Type B pancreatic cell (in vitro differentiated cells): ENCODE measurements at places on chromosomes 4 and X.

- H3K36me3 ChIP-seq = no peaks in the 10 kb centered on the region
- peaks cover 15% of the 10 kb centered on the region for H3K27me3 ChIP-seq
- DNase-seq = no peak
- H3K4me1 ChIP-seq = peaks cover 33% of the 10 kb centered on the region
- H3K4me3 ChIP-seq = no peak overlapping the region
These were observed 15.7 kb downstream of the LGI2 start for GRCh38 chr4:25015012-25015411.

GRCh38 chrX:115018040-115018647, 728 bp upstream of the IL13RA2 start:
- no peaks in the 10 kb centered on the region for H3K4me1 ChIP-seq
- H3K36me3 ChIP-seq = no peaks in the 10 kb centered on the region
- no peak overlapping the region for H3K4me3 ChIP-seq

GRCh38 chrX:18351784-18352183, 2.7 kb downstream of the SCML2 start:
- H3K4me1 ChIP-seq = peaks cover 10% of the 10 kb centered on the region
- DNase-seq = no peak
- peaks cover 7% of the 10 kb centered on the region for H3K27me3 ChIP-seq
- no peak overlapping the region for H3K27ac ChIP-seq
- H3K36me3 ChIP-seq = no peaks in the 10 kb centered on the region

- no peaks in the 10 kb centered on the region for H3K4me1 ChIP-seq
- H3K36me3 ChIP-seq = no peaks in the 10 kb centered on the region
- no peak for DNase-seq
- no peak overlapping the region for H3K4me3 ChIP-seq
These were observed 144.2 kb upstream of the WDR1 start for GRCh38 chr4:10260777-10261176.

GRCh38 chr4:111985426-111985825, 159.8 kb upstream of the FAM241A start:
- no peak for DNase-seq
- H3K27me3 ChIP-seq = peaks cover 43% of the 10 kb centered on the region
- H3K27ac ChIP-seq = no peak overlapping the region
- peaks cover 13% of the 10 kb centered on the region for H3K4me1 ChIP-seq
- no peaks in the 10 kb centered on the region for H3K36me3 ChIP-seq
- H3K4me3 ChIP-seq = no peak overlapping the region

DNA sequence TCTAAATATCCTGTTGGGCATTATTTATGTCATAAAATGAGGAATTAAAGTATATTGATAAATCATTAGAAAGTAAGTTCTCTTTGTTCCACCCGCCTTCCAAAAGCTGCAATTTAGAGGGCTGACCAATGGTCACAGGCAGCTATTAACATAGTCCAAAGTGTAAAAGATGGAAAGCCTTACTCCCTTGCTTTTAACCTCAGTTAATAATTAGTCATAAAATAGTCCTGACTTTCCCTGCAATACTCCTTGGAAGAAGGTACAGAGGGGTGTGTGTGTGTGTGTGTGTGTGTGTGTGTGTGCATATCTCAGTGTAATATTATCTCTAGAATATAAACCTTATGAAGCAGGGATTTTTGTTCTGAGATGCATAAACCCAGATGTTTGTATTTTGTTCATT, 275.4 kb downstream of the FAT4 start:
- no peaks in the 10 kb centered on the region for H3K36me3 ChIP-seq
- H3K27ac ChIP-seq = no peak overlapping the region
- no peaks in the 10 kb centered on the region for H3K27me3 ChIP-seq
- peaks cover 7% of the 10 kb centered on the region for H3K4me1 ChIP-seq
- no peak overlapping the region for H3K4me3 ChIP-seq

DNA sequence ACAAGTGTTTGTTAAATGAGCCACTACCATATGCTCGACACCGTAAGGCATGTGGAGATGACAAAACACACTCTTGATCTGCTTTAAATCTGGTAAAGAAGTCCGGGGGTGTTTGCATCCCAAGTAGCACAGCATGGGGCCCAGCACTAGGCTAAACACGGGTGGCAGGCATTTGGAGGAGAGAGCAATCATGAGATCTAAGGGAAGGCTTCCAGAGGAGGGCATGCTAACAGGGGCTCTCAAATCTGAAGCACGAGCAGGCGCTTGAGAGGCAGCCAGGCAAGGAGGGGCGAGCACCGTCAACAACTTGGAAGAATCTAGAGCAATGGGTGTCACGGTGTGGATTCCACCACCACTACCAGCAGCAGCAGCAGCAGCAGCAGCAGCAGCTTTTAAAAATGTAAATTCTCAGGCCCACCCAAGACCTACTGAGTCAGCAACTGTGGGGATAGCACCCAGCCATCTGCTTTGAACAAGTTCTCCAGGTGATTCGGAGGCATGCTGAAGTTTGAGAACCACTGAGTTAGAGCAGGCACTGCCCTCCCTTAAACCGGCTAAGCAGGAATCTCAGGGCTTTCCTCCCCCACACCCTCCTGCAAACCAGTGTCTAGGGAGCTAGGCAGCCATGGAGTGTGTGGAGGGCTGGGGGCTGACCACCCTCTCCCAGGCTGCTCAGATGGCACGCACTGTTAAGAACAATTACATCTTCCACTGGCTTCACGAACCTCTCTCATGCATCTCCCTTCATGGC, 70.2 kb upstream of the MAP3K15 start:
- no peaks in the 10 kb centered on the region for H3K36me3 ChIP-seq
- no peaks in the 10 kb centered on the region for H3K27me3 ChIP-seq
- DNase-seq = no peak
- H3K27ac ChIP-seq = no peak overlapping the region
- H3K4me1 ChIP-seq = no peaks in the 10 kb centered on the region

DNA sequence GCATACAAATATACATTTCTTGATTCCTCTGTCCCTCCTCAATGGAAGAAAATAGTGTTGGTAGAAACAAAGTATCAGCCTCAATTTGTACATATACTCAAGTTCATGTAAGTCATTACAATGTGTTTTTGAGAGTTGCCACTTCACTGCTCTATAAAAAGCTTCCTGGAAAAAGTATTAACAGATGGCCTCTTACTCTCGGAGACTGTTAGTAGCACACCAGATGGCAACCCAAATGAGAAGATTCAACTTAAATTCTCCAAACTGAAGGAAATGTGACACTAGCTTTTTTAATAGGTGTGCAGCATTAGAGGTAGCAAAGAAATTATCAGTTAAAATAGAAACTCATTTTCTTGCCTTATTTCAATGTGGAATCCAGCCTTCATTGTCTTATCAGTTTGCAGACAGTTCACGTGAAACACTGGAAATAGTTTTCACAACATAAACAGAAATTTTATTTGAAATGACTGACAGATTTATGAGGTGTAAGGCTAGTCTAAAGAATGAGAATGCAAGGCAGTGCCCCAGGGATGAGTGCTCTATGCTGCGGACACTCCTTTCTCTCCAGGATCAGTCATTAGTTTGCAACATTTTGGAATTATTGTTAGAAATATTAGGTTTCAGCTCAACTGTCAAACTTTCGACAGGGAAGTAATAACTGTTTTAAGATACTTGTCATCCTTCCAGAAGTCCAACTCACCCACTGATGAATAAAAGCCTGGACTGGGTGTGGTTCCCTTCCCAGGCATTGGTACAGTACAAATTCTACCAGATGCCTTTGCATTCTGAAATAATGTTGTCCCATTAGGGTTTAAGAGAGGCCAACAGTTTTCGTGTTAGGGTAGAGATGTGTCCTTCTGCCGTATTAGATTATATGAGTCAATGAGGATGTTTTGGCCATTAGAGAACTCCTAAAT, 50.9 kb downstream of the IDS start:
- H3K36me3 ChIP-seq = no peaks in the 10 kb centered on the region
- no peaks in the 10 kb centered on the region for H3K27me3 ChIP-seq
- peak overlapping the region; percentile 59 for H3K27ac ChIP-seq
- H3K4me1 ChIP-seq = no peaks in the 10 kb centered on the region
- no peak for DNase-seq

DNA sequence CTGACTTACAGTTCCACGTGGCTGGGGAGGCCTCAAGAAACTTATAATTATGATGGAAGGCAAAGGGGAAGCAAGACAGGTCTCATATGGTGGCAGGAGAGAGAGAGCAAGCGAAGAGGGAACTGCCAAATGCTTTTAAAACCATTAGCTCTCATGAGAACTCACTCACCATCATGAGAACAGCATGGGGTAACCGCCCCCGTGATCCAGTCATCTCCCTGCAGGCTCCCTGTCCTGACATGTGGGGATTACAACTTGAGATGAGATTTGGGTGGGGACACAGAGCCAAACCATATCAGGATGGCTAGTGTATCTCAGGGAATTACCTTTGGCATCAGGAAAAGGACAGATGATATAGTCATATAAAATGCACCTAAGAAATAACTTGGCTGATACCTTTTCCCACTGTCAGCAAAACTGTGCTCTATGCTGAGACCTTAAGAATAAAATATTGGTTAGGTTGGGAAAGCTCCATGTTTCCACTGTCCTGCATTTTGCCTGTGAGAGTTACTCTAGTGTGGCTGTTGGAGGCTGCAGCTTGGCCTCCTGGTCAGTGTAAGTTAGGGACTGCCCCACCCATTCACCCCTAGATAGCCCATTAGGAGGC, 110.3 kb downstream of the UCHL1 start:
- peaks cover 17% of the 10 kb centered on the region for H3K27me3 ChIP-seq
- peaks cover 5% of the 10 kb centered on the region for H3K36me3 ChIP-seq
- DNase-seq = no peak
- H3K4me1 ChIP-seq = peaks cover 35% of the 10 kb centered on the region

DNA sequence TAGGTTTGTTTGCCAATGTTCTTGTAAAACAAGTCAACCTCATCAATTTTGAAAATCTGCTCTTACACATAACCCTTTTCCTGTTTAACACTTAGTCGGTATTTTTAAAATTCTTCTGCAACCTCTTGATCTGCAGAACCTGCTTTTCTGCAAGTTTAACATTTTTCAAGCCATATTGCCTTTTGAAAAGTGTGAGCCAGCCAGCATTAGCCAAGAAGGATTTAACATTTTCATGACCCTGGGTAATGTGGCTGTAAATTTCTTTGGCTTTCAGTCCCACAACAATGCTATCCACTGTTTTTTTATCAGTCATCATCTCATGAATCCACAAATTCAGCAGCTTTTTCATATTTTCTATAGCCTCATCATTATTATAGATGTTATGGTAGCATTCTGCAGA, 956.5 kb downstream of the FAT4 start:
- H3K4me1 ChIP-seq = peaks cover 7% of the 10 kb centered on the region
- peak overlapping the region; percentile 8 for H3K27ac ChIP-seq
- no peak for DNase-seq

DNA sequence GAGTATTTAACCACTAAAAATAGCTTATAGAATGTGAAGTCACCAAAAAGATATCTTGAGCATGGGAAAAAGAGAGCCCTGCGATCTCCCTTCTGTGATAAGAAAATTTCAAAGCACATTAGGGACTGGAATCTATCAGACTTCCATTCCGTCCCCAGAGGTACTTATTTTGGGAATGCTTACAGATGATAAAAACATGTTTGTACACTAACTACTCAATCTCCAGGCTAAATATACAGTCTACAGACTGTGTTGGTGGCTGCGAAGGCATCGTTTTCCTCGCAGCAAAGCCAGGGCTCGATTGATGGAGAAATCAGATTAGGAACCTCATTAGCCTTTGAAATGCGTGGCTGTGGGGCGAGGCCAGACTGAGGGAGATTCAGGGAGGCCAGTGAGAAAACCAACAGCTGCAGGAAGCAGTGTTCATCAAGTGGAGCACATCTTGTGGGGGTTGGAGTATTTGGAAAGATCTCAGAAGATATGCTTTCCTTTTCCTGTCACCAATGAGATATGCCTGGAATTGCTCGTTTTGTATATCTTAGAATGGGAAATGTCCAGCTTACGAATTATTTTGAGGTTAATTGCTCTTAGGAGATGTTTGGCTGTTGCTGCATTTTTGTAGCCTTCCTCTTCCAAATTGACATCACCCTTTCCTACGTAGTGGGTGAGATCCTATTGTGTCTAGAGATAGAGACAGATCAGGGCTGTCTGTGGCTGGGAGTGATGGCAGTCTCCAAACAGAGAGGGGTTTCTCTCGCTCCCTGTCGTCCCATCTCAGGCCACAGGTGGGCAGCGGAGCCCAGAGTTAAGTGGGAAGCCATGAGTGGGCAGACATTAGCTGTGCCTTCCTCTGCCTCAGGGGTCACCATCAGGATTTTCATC, 224.9 kb upstream of the FAT1 start:
- peaks cover 13% of the 10 kb centered on the region for H3K27me3 ChIP-seq
- H3K27ac ChIP-seq = no peak overlapping the region
- no peak overlapping the region for H3K4me3 ChIP-seq

DNA sequence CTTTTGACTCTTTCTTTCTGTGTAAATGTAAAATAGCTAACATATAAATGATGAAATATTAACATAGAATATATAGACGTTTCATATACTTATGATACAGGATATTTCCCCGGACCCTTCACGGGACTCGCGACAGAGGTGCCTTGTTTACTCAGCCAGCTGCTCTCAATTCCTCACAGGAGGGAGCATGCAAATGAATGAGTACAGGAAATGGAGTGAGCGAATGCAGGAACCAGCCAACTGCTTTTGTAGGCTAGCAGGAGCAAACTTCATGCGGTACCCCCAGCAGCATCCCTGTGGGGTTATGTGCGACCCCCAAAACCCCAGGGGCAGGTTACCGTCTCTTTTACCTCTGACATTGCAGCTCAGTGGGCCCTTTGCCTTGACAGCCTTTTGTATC, 110.3 kb upstream of the PDHA2 start:
- no peak overlapping the region for H3K27ac ChIP-seq
- no peaks in the 10 kb centered on the region for H3K27me3 ChIP-seq
- no peak overlapping the region for H3K4me3 ChIP-seq
- peaks cover 12% of the 10 kb centered on the region for H3K4me1 ChIP-seq

GRCh38 chr4:2583517-2583916, 47.1 kb downstream of the FAM193A start:
- H3K4me3 ChIP-seq = peak overlapping the region; percentile 6
- DNase-seq = no peak
- H3K27me3 ChIP-seq = no peaks in the 10 kb centered on the region
- H3K36me3 ChIP-seq = peaks cover 10% of the 10 kb centered on the region

DNA sequence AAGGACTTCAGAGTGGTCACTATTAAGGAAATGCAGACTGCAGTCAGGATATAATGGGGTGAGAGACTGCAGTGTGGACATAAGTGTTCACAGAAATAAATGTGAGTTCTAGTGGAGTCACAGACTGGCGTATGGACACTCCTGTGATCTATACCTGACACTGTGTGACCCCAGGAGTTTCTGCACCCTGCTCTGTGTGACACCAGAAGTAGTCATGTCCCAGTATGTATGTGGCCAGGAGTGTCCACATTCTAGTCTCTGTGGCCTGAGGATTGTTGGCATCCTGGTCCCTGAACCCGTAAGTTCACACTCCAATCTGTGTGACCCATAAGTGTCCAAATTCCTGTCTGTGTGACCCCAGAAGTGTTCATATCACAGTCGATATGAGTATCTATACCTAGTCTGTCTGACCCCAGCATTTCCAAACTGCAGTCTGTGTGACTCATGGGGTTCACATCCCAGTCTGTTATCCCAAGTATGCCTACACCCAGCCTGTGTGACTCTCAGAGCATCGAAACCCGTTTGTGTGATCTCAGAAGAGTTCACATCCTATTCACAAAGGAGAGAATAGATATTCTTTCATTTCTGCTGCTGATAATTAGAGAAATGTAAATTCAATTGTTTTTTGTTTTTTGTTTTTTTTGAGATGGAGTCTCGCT, 16.3 kb downstream of the WDR13 start:
- DNase-seq = no peak
- no peaks in the 10 kb centered on the region for H3K36me3 ChIP-seq
- H3K4me1 ChIP-seq = no peaks in the 10 kb centered on the region
